Astrocyte of the hippocampus (primary cell): ENCODE measurements at places on chromosomes 16 and 17.
A peak's percentile ranks its signal among the peaks of the same experiment; 100 is the strongest.

DNA sequence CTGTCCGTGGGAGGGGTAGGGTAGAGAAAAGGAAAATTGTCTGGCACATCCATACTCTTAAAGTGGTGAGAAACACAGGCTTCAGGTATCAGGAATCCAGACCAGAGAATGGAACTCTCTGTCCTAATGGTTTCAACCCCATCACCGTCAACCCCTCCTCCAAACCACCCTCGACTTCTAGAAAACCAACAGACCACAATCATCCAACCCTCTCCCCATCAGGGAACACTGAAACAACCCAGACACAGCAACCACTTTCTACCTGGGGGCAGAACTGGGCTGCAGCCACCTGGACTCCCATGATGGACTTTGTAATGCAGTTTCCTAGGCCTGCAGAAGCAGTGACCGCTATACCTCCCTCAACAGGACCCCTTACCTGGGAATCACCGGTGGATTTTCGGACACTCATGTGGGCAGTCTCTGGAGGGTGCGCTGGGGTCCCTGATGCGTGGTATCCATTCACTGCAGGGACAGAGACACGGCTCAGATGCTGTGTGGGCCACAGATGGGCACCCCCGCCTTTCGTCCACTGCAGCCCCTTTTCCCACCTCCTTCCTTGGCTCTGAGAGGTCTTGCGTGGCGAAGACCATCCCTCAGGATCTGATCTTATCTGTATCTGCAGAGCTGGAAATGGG, 64.3 kb upstream of the RCVRN start:
- no peak for DNase-seq

DNA sequence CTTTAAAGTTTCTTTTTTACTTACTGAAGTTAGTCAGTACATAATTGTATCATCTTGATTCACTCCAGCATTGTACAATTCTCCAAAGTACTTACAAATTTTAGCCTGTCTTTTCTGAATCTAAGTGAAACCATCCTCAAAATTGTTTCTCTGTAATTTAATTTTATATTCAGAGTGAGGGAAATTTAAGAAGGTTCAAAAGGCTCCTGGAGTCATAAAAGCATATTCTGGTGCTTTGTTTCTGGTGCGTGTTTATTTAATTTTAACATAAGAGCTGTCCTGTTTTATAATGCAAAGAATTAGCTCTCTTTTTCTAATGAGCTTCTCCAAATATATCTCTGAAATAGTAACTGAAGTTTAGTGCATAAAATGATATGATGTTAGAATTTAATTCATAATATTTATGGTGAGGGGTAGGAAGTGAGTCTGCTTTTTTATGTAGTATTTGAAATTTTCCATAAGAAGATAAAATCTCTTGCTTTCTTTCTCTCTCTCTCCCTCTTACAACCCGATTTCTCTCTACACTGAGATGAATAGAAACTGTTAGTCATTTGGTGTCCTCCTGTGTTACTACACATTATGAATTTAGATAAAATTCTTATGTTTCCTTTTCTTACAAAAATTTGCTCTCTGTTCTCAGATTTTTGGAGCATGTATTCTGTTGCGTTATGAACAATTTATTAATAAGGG, 339.8 kb downstream of the BCAS3 start:
- no peak for DNase-seq

DNA sequence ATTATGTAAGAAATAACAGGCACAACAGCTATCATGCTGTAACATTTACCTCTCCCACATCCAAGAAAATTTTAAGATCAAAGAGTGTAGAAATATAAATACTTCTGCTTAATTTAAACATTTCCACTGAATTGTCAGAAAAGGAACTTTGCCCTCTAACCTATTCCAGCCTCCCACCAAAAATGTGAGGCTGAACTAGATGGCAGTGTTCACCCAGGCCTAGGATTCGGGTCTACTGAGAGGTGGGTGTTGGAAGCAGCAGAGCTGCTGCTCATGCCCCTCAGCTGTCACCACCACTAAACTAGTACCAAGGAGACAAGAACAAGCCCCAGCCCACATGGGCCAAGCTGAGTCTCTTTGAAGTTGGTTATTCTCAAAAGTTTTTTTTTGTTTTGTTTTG, 11.3 kb downstream of the CIAPIN1 start:
- no peak for DNase-seq

GRCh38 chr17:49994085-49995054, 654 bp downstream of the DLX3 start:
- no peak for DNase-seq

- DNase-seq = no peak
These were observed 47.6 kb downstream of the IL21R start for GRCh38 chr16:27449434-27450195.

- no peak for DNase-seq
These were observed 39.9 kb downstream of the SMPD3 start for GRCh38 chr16:68408428-68408827.

DNA sequence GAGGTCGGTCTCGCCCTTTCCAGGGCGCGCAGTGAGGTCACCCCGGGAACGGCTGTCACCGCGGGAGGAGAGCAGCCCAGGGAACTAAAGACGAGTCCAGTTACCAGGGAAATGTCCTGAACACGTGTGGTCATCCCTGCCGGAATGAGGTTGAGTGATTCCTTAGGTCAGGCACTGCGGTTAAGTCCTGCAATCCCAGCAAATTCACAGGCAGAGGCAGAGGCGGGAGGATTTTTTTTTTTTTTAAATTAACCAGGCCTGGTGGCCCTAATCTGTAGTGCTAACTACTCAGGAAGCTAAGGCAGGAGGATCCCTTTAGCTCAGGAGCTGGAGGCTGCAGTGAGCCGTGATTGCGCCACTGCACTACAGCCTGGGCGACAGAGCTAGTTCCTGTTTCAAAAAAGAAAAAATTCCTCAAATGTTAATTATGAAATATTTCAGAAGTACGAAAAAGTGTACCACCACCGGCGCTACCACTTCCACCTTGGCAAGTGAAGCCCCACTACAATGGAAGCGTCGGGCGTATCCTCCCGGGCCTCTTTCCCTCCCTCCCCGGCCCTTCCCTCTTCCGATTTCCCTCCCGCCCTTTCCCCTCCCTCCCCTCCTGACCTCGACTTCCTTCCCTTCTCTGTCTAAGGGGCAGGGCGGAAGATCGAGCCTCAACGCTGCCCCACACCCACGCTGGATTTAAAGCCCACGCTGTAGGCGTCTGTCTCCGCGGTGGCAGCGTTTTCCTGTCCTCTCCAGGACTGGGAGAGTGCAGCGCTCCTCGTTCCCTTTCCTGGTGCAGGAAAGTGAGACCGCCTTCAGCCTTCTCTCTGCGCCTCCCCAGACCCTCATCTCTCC, 27.3 kb downstream of the SLFN11 start:
- peak; percentile 39 for DNase-seq

DNA sequence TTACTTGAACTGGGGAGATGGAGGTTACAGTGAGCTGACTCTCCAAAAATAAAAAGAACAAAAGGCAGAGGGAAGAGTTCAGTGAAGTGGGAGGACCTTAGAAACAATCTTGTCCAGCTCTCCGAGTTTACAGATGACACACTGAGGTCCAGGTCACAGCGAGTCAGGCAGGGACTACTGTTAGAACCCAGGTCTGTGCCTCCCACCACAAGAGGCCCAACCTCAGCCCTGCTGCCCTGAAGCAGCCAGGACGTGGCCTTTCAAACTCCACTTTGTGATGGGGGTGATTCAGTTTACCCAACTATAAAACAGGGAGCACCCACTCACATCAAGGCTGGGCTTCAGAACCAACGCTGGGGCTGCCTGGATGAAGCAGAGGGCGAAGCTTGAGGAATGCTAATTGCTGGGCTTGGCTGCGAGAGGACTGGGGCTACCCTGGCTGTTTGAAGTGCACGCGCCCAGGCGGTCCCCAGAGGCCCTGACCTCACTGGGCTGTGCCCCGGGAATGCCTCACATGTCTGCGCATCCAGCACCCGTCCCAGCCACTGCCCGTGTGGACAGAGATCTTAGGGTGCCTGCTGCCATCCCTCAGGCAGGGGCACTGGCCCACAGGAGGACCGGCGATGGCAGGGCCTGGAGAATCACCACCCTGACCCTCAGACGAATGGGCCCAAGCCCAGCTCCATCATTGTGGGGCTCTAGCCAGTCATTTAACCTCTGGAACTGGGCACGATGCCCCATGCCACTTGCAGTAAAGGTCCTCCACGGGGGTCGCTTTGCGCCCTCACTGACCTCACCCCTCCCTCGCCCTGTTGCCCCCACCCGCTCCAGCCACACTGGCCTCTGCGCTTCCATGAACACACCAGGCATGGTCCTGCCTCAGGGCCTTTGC, 11.4 kb downstream of the SLC5A10 start:
- DNase-seq = no peak

- DNase-seq = peak; percentile 69
These were observed 163.5 kb downstream of the CCT6B start for GRCh38 chr17:34797720-34798119.

- no peak for DNase-seq
These were observed 23.6 kb downstream of the KCTD19 start for GRCh38 chr16:67302970-67303369.

DNA sequence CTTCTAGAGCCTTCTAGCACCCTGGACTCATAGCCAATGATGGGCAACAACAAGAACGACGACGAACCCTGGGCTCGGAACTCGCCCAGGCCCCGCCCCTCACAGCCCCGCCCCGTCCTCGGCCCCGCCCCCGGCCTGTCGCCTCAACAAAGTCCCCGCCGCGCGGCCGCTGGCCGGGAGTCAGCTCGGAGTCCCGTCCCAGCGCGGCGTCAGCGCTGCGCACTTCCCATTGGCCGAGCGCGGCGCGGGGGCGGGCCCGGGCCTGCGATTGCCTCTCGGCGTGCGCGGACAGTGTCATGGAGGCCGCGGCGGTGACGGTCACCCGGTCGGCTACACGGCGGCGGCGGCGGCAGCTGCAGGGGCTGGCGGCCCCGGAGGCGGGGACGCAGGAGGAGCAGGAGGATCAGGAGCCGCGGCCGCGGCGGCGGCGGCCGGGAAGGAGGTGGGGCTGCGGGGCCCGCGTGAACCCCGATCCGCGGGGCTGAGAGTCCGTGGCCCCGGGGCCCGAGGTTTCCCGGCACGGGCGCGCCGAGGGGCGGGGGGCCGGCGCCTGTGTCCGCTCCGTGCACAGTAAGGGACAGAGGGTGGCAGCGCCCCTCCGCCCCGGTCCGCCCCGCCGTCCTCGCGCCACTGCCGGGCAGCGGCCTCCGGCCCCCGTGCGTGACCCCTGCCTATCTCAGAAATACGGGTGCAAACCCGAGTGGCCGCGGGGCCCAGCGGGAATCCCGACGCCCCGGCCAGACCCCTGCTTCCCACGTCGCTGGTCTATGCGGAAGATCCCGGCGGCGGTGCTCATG, at the start of gene ENGASE:
Gene ENGASE (plus strand): TSS at position 176 of the 797 bp plus-strand sequence. CDS start 121 bp downstream, at position 297.
- DNase-seq = peak; percentile 97

GRCh38 chr16:81478876-81479511, 34.4 kb downstream of the CMIP start:
- no peak for DNase-seq

DNA sequence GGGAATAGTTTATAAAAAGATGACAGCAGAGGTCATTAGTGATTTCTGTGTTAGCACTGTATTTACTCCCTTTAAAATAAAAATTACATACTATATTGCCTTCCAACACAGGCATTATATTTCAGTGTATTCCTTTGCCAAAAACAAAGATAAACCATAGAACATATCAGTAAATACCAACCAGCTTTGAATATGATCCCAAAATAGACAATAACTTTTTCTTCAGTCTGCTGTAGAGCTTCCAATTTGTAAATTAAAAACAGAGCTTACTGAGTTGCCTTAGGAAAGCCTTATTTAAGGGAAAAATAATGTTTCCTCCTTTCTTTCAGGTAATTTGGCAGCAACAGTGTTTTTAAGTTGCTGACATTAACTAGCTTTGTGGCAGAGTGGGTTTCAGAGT, 352.1 kb upstream of the TBX2 start:
- DNase-seq = no peak

- peak; percentile 54 for DNase-seq
These were observed 22.2 kb upstream of the CPSF4L start for GRCh38 chr17:73283841-73284282.

GRCh38 chr17:27995554-27995953, 46.9 kb upstream of the NLK start:
- DNase-seq = no peak

GRCh38 chr16:2475413-2476344, 752 bp downstream of the TBC1D24 start:
- DNase-seq = peak; percentile 32

DNA sequence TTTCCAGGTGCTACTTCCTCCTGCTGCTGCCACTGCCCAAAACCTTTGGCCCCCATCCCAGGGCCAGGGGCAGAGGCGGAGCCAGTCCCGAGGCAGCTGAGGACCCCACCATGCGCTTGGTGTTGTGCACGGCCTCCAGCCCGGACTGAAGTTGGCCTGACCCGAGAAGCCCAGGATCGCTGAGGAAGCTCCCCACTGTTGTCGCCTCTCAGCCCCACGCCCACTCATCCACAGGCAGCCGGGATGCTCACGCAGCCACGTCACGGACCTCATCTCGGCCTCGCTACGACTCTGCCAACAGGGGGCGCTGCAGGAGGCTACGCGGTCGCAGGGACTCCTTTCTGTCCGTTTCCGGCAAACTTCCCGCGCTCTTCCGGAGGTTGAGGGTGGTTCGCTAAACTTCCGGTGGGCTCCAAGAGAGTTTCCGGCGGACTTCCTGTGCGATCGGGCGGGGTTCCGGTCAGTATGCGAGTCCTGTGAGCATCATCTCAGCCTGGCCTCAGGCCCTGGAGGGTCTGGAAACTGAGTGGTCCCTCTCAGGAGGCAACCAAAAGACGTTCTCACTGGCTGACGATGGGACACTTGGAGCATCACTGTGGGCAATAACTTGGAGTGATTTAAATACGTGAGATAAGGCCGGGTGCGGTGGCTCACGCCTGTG, 12.4 kb downstream of the ZG16B start:
- DNase-seq = no peak

GRCh38 chr17:74645010-74645409, 21.5 kb upstream of the CD300E start:
- DNase-seq = no peak

DNA sequence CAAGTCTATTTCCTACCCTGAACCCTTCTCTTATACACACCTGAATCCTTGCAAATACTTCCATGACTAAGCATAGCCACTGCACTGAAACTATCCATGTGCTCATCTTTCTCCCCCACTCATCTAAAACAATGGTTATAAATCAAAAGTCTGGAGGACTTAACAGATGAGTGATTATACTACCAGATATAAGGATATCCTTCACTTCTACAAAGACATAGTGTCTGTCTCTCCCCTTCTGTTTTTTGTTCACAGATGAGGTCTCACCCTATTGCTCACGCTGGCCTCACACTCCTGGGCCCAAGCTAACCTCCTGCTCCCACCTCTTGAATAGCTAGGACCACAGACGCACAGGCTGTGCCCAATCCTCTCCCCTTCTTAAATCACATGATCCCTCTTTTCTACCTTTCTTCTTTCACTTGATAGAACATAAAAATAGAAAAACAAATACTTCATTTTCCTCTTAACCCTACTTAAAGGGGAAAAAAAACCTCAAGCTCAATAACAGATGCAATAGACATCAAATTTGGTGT, 19.2 kb downstream of the CEP112 start:
- DNase-seq = no peak
